Endothelial cell (in vitro differentiated cells): ENCODE measurements at places on chromosomes 12 and 14.

GRCh38 chr12:83190631-83191390 is 504.1 kb downstream of the TMTC2 start:
- no peak for DNase-seq

DNA sequence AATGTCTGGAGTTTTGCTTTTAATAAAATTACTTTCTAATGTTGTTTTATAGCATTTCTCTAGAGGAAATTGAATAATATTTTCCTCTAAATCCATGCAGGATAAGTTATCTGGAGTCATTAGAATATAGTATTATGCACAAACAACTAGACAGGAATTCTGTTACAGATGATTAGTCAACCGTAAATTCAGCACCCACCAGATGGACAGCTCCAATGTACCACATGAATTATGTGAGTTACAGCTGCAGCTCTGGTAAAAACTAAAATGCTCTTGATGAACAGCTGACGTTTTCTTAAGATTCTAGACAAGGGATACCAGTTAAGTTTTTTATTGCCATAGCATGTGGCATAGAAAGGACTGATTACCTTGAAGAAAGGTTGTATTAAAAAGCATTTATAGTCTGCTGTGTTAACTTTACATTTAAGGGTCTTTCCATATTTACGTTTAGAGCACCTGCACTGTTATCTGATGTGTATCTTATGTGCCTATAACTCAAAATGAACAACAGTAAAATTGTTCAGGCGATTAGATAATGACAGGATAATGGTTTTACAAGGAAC is 321.4 kb upstream of the LRFN5 start:
- DNase-seq = peak; percentile 61

DNA sequence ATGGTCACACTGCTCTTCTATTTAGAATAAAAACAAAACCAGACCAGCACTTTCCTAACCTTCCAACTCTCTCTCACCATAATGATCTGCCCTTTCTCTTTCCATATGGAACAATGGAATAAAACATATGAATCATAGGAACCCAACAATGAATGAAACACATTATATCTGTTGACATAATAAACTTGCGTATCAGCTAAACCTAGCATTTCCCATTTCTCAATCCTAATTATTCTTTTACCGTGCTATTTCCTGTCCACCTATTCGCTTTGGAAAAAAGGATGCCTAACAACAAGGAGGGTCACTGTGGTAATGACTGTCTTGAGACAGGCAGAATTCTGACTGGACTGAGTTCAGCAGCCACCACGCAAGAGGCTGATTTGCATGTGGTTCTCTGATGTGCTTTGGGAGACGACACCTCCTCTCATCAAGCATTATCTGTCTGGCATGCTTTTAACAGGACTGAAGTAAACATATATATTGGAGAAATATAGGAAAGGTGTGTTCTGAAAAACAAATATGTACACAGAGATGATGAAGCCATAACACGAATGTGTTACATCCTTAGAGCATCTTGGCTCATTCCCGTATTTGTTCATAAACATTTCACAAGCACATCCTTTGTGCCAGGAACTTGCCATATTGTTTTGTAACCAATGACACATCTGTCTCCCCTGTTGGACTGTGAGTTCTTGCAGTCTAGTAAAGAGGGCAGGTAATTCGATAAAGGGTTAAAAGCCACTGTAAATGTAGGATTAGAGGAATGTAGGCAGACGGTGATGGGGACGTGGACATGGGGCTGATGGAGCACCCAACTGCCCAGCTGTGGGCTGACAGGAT is 87.7 kb downstream of the PTPRB start:
- DNase-seq = no peak

- DNase-seq = peak; percentile 34
These were observed 40.1 kb upstream of the EVL start for GRCh38 chr14:100025111-100025510.

DNA sequence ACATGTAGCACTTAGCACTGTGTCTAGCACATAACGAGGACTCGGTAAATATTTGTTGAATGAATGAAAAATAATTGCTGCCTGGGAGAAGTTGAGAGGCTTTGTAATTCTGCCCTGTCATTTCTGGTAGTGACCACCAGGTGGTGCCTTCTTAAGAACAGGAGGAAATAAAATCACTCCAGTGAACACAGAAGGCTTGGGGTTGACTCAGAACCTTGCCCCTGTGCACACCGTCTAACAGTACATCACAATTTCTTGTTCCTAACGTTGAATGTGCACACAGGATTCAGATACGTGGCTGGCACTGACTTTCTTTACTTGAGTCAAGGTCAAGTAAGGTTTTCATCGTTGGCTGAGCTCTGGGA is 91.8 kb downstream of the RGS6 start:
- peak; percentile 34 for DNase-seq

DNA sequence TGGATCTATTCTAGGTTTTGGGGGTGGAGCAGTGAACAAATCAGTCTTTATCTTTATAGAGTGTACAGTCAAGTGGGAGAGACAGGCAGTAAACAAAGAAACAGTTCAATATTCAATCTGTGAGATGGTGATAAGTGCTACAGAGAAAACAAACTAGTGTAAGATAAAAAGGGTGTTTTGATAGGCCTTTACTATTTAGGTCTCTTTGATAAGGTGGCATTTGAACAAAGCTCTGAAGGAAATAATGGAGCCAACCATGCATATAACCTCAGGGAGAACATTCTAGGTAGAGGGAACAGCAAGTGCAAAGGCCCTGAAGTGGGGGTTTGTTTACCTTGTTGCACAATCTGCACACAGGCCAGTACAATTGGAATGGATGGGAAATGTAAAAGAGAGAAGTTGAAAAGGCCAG is 47.3 kb downstream of the PTPN11 start:
- no peak for DNase-seq

DNA sequence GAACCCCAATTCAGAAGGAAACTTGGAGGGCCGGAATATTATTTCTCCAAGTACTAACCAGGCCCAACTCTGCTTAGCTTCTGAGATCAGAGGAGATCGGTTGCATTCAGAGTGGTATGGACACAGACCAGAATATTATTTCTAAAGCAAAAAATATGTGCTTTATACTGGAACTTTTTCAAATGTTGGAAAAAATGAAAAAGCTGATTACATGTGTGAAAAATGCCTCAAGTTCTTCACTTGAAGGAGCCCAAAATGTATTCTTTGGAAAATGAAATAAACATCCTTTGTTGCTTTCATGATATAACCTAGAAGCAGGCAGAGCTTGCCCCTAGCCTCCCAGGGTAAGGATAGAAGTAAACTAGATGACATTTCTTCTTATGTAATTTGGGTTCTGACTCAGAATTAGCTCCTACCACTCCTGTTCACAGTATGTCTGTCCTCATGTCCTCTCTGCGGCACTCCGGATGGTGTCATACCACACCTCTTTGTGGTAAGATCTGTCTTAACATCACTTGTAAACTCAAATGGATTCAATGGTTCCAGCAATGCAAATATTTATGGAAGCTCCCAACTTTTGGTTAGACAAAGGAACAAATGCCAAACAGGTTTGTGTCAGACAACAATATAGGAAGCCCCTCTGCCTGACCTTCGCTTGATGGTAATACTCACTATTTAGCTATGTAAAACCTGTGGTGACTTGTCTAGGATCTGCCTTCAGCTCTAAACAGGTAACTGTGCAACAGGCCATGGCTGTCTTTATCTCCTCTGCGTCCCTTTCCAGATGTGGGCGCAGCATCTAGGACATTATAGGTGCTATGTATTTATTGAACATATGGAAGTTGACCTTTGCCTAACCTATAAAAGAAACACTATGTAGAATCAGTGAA is 178.5 kb downstream of the SSPN start:
- no peak for DNase-seq

- no peak for DNase-seq
These were observed 15.8 kb upstream of the CFAP54 start for GRCh38 chr12:96473394-96474093.

DNA sequence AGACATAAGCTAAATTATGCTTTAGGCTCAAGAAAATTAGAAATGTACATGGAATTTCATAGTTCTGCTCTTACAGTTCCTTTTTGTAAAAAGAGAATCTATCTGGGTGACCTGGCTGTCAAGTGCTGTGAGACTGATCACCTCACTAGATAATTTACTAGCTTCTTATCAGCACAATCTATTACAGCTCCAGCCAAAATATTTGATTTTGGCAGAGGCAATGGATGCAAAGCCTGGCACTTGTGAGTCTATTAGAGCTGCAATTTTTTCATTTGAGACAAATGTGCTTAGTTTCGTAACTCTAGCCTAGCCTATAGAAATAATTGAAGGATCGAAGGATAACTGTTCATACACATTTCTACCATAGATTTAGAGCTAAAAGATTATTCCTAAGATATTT is 927.5 kb downstream of the SLC6A15 start:
- no peak for DNase-seq

DNA sequence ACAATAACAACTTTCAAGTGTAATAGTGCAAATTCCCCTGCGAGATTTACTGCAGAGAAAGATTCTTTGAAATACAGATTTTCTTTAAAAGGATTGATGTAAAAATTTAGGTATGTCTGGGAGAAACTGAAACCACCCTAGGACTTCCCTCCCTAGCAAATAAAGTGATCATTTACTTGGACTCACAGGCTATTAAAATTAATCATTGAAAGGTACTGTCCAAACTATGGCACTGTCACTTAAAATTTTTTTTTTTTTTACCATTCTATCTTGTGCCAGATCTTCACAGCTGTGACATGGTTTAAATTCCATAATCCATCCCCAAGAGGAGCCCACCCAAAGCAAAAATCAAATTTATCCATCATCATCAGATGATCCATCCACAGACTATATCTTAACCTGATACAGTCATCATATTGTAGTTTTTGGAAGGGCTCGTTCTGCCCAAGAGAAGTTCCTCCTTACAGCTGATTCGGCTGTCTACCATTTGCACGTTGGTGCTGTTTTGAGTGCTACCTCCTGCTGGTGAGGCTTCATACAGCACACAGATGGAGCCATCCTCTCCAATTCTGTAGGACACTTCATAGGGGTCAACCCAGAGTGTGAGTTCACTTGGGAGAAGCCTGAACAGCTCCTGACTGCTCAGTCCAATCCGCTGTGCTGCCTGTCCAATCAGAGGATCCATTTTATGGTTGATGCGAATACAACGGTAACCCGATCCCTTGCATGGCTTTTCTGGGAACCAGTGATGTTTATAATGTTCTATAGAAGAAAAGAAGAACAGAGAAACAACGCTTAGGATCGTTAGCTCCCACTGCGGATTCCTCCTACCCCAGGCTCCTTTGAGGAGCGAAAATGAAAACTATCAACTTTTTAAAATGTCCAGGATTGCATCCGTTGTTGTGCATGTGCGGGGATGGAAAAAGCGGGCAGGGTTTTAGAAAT is 1.7 kb downstream of the BTG1 start:
- DNase-seq = peak; percentile 74

DNA sequence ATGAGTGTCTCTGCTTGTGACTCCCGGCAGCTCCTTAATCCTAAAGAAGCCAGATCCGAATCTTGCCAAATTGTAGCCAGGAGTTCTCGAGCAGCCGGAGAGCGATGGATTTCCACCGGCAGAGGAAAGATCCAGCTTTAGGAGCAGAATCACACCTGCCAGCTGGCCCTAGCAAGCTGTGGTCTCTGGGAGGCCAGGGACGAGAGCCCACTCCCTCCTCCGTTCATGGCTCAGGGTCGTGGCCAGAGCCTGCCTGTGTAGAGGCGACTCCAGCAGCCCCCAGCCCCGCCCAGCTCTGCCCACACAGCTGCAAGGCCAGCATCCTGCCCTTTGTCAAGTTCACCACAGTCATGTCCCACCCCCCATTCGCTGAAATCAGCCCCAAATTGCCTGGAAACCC is 121.0 kb downstream of the SCARB1 start:
- DNase-seq = no peak

DNA sequence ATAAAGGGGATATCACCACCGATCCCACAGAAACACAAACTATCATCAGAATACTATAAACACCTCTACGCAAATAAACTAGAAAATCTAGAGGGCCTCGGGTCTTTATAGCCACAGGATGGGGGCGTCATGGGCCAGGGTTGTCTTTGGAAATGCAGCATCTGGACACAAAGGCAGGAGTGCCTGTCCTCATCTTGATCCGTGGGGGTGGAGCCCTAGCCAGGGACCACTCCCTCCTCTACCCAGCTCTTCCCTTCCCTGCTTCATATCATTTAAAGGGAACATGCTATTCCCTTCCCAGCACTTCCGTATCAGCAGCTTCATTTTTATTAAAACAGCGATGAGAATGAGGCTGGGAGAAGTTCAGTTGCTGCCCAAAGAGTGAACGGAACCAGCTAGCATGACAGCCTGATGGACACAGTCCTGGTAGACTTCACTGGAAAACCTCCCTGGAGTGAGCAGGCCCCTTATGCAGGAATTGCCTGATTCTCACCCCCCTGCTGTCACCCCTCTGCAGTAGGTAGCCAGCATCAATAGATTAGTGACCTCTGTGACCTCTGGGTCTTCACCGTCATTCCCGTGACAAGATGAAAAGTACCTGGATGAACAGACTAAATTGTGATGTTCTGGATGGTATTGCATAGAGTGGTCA is 251.4 kb upstream of the RGS6 start:
- DNase-seq = no peak

GRCh38 chr12:66235626-66236281 is 46.7 kb downstream of the IRAK3 start:
- no peak for DNase-seq

- no peak for DNase-seq
These were observed 6.4 kb downstream of the STX2 start for GRCh38 chr12:130832561-130833209.

DNA sequence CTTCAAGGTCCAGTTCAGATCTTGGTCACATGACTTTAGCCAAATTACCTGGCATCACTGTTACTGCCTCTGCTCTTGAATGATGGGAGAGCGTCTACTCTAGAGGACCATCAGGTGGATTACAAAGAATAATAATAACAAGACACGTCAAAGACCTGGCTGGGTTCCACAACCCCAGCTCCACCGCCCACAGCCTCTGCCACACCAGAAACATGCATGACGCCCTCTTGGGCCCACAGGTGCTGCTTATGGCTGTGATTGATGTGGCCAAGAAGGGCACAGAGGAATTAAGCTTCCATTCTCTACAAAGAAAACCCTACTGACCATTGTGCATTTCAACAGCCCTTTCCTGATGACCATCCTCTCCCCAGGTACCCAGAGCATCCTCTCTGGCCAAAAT is 18.2 kb downstream of the SERPINA3 start:
- no peak for DNase-seq

DNA sequence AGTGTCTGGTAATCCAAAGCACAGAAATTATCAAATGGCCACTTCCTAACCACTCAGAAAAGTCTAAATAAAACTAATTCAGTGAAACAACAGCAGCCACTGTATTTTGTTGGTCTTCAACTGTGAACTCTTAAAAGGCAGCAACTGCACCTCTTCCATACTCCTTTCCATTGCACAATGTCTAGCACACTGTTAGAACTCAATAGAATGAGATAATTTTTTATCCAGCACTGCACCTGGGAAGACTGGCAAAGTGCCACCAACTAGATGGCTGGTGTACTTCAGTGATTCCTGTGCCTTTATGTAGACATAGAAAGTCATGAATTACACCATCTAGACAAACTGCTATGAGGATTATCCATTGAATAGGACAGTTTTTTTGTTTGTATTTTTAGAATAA is 26.2 kb downstream of the LGR5 start:
- DNase-seq = no peak

- DNase-seq = no peak
These were observed 13.2 kb upstream of the APOF start for GRCh38 chr12:56375598-56376434.
